ENCODE measurements at places on chromosomes 11 and 22.

DNA sequence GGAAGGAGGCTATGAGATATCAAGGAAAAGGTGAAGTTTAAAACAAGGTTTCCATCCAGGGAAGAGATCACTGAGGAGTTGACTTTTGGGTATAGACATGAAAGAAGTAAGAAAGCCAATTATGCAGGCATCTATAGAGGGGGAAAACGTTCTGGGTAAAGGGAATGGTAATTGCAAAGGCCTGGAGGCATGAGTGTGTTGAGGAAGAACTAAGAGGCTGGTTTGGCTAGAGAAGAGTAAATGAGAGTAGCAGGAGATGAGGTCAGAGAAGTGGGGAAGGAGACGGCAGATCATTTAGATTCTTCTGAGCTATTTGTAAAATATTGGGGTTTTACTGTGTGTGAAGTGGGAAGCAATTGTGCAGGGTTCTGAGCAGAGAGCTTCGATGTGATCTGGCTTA, 7.6 kb downstream of the ENDOD1 start:
- DNase-seq: no peak

GRCh38 chr22:45640291-45640940, 31.2 kb upstream of the ATXN10 start:
- no peak for DNase-seq

GRCh38 chr11:97231231-97231630, 841.4 kb downstream of the JRKL start:
- DNase-seq: no peak

- DNase-seq: no peak
Observed at GRCh38 chr11:15764948-15765347, 591.4 kb downstream of the SOX6 start.

DNA sequence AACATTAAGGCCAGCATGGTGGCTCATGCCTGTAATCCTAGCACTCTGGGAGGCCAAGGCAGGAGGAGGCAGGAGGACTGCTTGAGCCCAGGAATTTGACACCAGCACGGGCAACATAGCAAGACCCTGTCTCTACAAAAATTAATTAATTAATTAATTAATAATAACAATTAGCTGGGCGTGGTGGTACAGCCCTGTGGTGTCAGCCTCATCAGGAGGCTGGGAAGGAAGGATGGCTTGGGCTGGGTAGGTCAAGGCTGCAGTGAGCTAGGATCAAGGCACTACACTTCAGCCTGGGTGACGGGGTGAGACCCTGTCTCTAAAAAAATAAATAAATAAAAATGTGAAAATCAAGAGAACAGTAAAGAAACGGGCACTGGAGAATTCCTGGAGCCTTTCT, 1.4 kb downstream of the ARFGAP3 start:
- DNase-seq: no peak

DNA sequence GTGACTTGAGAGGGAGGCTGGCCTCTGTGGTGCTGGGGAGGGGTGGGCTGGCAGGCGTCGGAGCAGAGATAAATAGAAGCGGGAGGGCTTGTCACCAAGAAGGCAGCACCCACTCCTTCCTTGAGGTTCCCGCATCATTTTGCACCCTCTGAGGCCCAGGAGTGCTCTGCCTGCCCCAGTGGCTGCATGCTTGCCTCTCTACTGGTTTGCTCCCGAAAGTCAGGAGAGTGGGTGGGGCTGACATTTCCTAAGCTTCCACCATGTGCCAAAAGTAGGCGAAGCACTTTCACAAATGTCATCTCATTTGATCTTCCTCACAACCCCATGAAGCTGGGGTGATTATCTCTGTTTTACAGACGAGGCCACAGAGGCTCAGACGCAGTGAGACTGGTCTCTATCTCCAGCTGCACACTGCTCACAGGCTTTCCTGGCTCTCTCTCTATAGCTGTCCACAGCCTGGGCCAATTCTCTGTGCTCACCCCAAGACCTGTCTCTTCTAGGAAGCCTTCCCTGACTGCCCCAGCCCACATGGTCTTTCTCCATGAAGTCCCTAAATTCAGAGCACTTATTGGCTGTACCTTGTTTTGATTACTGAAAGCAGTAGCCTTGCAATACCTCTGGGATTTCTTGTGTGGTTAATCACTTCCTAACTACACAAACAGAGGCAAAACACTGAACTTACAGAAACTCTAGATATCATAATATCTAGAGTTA, 2.6 kb upstream of the UCP3 start:
- no peak for DNase-seq

DNA sequence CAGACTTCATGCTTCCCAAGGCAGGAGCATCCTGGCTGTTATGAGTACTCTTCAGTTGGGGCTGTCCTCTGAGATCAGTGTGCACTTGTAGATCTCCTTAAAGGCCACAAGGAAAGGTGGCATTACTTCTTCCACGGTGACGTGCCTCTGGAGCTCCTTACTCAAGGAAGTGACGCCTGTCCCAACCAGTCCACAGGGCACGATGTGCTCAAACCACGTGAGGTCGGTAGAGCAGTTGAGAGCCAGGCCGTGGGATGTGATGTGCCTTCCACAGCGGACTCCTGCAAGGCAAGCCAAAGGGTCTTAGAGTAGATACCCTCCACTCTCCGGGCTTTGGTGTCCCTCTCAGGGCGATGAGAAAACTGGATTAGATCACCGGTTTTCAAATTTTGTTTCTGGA, 1.4 kb downstream of the LIPT2 start:
- DNase-seq: no peak

GRCh38 chr22:41334951-41335635, 33.8 kb downstream of the ZC3H7B start:
- DNase-seq: no peak

- no peak for DNase-seq
Observed at GRCh38 chr11:48122246-48122645, 94.4 kb upstream of the OR4B1 start.

GRCh38 chr22:24379536-24379935, 47.9 kb upstream of the ADORA2A start:
- no peak for DNase-seq

DNA sequence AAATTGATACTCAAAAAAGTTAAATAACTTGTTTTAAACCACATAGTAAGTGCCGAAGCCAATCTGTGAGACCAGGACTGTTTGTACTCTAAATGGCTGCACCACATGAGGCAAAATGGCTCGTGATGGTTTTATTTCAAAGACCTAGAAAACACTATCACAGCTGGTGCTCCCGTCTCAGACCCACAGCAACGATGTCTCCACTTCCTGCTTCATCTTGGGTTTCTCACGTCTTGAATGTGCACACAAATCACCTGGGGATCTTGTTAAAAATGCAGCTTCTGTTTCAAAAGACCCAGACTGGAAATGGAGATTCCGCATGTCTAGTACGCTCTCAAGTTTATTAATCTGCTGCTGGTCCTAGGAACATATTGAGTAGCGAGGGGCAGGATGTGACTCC, 1.2 kb downstream of the CD3E start:
- no peak for DNase-seq

- no peak for DNase-seq
Observed at GRCh38 chr11:86274999-86275398, 27.0 kb upstream of the HIKESHI start.

DNA sequence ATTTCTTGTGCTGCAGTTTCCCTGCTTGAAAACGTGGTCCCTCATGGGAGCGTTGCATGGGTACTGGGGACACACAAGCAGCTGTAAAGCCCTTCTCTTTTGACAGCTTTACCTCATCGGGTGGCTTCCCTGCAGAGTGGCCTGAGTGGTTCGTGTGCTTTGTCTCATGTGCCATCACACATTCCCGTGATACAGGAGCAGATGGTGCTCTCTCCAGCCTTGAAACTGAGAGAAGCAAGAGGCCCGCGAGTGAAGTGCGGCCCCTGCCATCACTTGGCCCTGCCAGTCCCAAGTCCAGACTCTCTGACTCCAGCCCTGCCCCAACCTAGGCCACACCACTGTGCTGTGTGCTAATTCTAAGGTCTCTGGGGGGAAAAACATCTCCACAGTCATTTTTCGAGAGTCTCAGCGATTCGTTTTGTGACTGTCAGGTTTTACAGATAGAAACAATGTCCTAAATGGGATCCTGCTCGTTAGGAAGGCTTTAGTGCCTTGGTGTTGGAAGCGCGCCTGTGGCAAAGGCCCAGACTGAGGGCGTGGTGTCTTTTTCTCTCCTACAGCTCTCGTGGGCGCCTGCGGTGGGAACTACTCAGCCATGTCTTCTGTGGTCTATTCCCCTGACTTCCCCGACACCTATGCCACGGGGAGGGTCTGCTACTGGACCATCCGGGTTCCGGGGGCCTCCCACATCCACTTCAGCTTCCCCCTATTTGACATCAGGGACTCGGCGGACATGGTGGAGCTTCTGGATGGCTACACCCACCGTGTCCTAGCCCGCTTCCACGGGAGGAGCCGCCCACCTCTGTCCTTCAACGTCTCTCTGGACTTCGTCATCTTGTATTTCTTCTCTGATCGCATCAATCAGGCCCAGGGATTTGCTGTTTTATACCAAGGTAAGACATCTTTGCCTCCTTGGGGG, 64.2 kb downstream of the KREMEN1 start:
- DNase-seq: no peak

GRCh38 chr11:17476317-17477083, at the start of gene ABCC8:
Gene ABCC8 (minus strand): TSS chr11:17476845. CDS start chr11:17476776, 69 bp downstream.
- no peak for DNase-seq

DNA sequence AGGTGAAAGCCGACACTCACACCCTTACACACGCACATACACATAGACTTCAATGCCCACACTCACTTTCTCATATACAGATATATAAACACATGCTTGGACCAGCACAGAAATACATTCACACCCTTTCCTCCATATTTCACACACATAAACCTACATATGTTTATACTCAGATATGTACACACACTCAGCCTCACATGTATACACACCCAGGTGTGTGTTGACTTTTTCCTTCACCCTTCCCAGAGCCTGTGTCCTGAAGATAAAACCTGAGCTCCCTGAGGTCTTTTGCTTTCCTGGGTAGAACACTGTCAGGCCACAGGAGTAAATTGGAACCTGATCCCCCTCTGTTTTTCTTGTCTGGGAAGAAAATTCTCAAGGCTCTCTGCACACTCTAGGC, 62.8 kb downstream of the INSC start:
- DNase-seq: no peak

DNA sequence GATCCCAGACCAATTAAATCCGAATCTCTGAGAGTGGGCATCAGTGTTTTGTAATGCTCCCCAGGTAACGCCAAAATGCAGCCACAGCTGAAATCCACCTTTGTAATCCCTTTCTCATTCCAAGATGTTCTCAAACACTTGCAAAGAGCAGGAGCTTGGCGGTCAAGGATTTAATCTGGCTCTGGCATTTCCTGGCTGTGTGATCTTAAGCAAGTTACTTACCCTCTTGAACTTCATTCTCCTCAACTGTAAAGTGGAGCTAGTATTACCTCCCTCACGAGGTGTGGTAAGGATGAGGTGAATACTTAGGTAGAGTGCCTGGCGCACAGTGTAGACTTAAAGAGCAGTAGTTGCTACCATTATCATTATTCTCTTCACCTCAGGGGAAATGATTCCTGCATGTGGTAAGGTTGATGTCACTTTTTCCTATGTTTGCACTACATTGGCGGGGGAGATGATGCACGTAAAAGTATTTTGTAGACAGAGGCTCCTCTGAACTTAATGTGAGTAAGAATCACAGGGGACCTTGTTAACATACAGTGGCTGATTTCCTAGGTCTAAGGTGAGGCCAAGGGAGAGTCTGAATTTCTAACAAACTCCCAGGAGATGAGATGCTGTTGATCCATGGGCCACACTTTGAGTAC, 210.4 kb upstream of the PITPNB start:
- DNase-seq: no peak

- DNase-seq: no peak
Observed at GRCh38 chr11:45475173-45475572, 189.0 kb upstream of the SYT13 start.

GRCh38 chr11:36431429-36432092, 78.5 kb downstream of the TRAF6 start:
- DNase-seq: no peak

- DNase-seq: no peak
Observed at GRCh38 chr22:36151006-36151595, 9.5 kb downstream of the APOL3 start.

GRCh38 chr11:129595038-129595962, 219.7 kb downstream of the BARX2 start:
- DNase-seq: no peak

DNA sequence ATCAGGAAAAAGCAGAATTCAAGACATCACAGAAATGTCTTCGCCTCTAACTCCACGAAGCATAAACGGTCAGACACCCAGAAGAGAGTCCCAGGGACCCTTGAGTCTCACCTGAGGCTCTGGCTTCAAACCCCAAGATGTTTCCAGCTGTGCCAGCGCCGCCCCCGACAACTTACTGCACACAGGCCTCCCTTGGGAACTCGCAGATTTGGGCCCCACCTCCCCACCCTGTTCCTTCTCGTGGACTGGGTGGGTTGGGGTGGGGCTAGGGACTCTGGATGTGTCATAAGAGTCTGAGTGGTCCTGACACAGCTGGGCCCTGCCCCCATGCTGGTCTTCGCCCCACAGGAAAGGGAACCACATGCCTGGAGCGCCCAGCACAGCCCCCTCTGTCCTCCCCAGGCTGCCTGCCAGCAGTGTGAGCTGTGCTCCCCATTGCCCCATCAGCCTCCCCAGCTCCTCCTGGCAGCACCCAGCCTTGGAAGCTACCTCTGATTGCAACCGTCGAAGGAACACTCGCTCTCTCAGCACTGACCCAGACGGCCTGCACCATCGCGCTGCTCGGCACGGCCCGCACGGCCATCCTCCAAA, 147.5 kb downstream of the CRYBB2 start:
- DNase-seq: no peak

- no peak for DNase-seq
Observed at GRCh38 chr11:27770576-27770975, 70.3 kb upstream of the BDNF start.

DNA sequence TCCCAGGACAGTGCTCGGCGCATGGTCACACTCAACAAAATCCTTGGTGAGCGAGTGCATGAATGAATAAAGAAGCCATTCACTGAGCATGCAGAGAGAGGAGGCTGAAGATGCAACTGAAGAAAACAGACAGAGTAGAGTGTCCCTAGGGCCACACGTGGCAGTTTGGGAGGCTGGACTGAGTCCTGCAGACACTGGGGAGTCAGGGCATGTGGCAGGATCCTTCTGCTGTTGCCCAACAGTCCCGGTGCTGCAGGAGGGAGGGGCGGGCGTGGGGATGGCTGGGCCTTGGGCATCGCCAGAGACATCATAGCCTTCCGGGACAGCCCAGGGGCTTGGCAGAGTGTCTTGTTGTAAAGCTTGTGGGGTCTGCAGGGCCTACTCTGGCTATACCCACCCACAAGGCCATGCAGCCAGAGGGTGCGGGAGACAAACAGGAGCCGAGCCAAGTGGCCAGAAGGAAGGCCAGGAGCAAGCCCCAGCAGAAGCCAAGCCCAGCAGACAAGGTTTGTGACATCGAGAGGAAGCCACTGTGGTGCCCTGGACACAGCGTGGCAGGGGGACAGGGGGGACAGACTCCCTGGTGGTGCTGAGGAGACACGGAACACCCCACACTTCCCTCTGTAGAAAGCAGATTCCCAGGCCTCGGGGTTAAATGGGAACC, 26.7 kb upstream of the FBLN1 start:
- DNase-seq: no peak

- no peak for DNase-seq
Observed at GRCh38 chr22:44219101-44219870, 38.6 kb downstream of the PARVG start.

Measured in stimulated activated CD4-positive, alpha-beta T cell treated with anti-CD3 and anti-CD28 coated beads, TNF-alpha, amount 100 ng/mL, for 4 hours (primary cell).